Esophagus muscularis mucosa (tissue), 4 donors: ENCODE measurements at places on chromosomes 2 and 18. TPM values are rescaled to one million over a fixed set of nuclear protein-coding genes. Genes with fewer than 3 reads are reported as not detected.

GRCh38 chr2:148789059-148789458 is 86.0 kb upstream of the KIF5C start:
- DNase-seq = no peak

DNA sequence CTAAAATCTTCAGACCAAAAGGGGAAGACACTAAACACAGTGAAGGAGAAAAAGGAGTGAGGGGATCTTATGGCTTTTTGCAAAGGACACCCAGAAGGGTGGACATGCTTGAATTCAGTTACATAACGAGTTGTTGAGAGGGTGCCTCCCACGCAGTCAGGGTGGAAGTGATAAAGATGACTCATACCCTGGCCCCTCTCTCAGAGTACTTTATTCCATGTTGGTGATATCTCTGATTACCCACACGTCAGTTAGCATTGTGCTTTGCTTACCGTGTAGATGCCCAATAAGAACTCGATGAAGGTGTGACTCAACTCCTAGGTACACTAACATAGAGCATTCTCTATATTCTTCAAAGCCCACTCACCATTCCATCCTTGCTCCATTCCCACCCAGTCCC is 44.4 kb downstream of the EN1 start:
- no peak for DNase-seq

GRCh38 chr2:96329456-96329855 is 4.3 kb downstream of the ITPRIPL1 start:
- DNase-seq = no peak

The TWIST2 gene
- 47.9 TPM for total RNA-seq

DNA sequence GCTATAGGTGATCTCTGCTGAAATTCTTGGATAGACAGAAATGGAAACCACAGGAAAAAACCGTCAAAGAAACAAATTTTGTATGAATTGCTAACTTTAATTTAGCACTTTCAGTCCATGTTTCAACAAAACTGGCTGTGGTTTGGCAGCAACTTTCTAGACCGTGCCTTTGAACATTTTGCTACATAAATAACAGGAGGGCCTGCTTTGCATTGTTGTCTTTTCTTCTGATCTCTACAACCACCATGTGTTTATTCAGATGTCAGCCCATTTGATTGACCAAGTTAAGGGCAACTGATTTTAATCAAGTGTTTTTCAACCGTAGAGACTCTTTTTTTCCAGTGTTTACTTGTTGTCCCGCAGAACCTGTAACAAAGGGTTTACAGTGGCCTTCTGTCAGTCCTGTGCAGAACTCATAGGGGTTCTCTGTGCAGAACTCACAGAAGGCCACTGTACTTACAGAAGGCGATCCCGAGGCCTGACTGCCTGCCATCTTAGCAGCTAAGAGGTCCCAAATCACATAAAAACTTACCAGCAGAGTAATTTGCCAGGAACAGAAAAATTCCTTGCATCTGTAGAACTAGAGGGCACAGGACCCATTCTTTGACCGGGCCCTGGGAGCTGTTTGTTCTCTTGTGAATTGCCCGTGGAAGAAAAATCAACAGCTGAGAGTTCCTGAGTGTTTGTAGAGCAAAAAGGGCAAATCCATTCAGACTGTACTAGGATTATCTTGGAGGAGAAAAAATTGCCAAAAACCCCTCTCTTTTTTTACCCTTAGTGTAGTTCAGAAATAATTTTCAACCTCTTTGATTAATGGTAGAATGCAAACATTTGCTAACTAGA is 120.6 kb downstream of the PRKRA start:
- no peak for DNase-seq

The PJVK gene
- 2.4 TPM for total RNA-seq

The FBXO41 gene
- 6.0 TPM for total RNA-seq

GRCh38 chr2:226895579-226895978 is 59.7 kb downstream of the RHBDD1 start:
- no peak for DNase-seq

- DNase-seq = no peak
Measured at GRCh38 chr18:55220523-55220922, 261.3 kb upstream of the CCDC68 start.

The IL1R2 gene
- total RNA-seq = 56.2 TPM

The GALNT3 gene
- 0.99 TPM for total RNA-seq

GRCh38 chr2:104944495-104944894 is 90.6 kb downstream of the POU3F3 start:
- DNase-seq = no peak

- no peak for DNase-seq
Measured at GRCh38 chr2:164760179-164760578, 81.4 kb downstream of the COBLL1 start.

- DNase-seq = no peak
Measured at GRCh38 chr2:102837626-102838198, 75.9 kb downstream of the TMEM182 start.
